SJSA1 (cell line): ENCODE measurements at places on chromosomes 11 and 22. TPM values are rescaled to one million over a fixed set of nuclear protein-coding genes. Genes with fewer than 3 reads are reported as not detected.

DNA sequence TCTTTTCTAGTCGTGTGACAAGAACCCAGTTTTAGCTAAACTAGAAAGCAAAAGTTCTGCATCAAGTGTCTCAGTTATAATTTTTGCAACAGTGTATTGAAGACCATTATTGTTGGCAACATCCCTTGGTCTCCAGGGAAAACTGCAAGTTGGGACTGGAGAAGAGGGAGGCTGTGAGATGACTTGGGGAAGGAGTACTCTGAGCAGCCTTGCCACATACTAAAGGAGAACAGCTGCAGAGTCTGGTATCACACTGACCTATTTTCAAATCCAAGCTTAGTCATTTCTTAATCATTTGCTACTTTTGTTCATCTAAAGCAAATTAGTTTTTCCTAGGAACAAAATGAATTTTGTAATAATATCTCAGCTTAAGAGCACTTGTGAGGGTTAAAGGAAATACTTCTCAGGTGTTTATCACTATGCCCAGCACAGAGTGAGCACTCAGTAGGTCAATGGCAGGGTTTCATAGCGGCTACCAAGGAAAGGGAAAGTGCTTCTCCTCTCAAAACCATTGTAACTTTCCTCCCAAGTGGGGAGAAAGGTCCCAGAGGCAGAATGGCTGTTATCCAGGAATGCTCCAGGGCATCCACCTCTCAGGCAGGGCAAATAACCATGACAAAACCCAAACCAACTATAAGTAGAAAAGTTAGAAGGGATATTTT is 247.1 kb downstream of the C11orf87 start:
- no peaks in the 10 kb centered on the region for H3K27me3 ChIP-seq
- no peak for DNase-seq
- no peaks in the 10 kb centered on the region for H3K36me3 ChIP-seq

DNA sequence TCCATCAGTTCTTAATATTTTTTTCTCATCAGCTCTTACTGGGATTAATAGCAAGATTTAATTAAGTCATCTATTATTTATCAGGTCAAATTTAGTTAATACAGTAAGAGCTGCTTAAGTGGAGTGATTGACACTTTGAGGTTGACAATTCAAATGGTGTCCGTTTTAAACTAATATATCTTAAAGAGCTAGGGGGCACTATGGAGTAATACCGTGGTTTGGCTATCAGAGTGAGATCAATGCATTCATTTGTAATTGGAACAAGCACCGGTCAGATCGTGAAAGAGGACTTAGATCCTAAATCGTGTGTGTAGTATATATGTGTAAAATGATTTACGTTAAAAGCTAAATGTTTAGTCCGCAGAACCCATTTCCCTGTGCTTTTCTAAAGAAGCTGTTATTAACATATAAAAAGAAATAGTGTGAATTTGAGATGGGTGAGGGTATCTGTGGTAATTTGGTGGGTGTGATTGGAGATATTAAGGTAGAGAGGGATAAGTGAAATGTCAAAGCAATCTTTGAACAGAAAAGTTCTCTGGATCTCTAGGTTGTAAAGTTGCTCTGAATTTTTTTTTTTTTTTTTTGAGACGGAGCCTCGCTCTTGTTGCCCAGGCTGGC is 2.3 kb downstream of the SIK2 start:
- H3K36me3 ChIP-seq = peaks cover 3% of the 10 kb centered on the region
- peak; percentile 17 for DNase-seq

DNA sequence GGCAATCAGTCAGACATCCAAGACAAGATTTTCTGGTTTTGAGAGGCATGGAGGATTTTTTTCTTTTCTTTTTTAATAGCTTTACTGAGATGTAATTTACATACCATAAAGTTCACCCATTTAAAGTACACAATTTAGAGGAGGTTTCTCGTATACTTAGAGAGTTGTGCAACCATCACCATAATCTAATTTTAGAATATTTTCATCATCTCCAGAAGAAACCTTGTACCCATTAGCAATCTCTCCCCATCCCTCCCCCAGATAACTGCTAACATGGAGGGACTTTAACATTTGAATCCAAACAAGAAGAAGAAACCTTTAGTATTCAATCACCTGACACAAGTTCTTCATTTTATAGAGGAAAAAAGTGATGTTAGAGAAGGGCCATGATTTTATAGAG is 83.6 kb downstream of the CLPB start:
- DNase-seq = no peak
- H3K27ac ChIP-seq = no peak overlapping the region
- no peak overlapping the region for H3K4me3 ChIP-seq

DNA sequence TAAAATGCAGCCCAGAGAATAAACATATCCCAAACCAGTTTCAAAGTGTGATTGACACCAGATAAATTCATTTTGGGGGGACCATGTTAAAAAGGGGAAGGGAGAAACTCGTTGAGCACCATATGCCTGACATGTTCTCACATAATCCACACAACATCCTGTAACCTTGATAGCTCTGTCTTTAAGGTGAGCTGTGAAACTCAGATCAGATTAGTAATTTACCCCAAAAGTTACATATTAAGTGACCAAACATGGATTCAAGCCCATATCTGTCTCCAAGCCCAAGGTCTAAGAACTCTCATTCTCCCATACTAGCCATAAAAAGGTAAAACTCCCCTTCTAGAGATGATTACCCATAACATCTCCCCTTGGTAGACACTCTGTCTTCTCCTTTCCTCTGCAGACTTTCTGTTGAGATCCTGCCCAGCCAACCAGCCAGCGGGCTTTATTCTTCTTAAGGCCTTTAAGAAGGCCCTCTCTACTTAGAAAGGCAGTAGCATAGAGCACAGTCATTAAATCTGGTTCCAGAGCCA is 150.7 kb downstream of the CCDC34 start:
- peak overlapping the region; percentile 87 for H3K27ac ChIP-seq
- H3K36me3 ChIP-seq = no peaks in the 10 kb centered on the region
- H3K27me3 ChIP-seq = no peaks in the 10 kb centered on the region
- H3K4me3 ChIP-seq = no peak overlapping the region

POLR2F gene
- total RNA-seq = 77.3 and 99.6 TPM in 2 replicates

DNA sequence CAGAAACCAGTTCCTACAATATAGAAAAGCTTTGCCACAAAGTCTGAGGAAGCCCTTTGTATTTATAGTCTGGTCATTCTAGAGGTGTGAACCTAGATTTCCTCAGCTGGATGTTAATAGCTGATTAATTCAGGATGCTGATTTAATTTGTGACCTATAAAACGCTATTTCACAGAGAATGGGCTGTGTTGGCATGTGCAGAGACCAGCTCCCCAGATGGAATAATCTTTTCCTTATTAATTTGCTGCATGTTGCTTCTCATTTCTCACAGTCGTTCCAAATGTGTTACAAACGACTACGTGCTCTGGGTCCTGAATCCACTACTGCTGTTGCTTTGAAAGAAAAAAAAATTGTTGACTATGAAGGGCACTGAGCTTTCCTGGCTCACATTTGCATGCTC is 49.3 kb downstream of the BDNF start:
- H3K27me3 ChIP-seq = no peaks in the 10 kb centered on the region
- no peaks in the 10 kb centered on the region; the same call in none of the 2 replicates for H3K36me3 ChIP-seq
- H3K4me3 ChIP-seq = no peak overlapping the region
- no peaks in the 10 kb centered on the region for H3K4me1 ChIP-seq
- DNase-seq = no peak
